ENCODE measurements at places on chromosomes 7 and 10.

DNA sequence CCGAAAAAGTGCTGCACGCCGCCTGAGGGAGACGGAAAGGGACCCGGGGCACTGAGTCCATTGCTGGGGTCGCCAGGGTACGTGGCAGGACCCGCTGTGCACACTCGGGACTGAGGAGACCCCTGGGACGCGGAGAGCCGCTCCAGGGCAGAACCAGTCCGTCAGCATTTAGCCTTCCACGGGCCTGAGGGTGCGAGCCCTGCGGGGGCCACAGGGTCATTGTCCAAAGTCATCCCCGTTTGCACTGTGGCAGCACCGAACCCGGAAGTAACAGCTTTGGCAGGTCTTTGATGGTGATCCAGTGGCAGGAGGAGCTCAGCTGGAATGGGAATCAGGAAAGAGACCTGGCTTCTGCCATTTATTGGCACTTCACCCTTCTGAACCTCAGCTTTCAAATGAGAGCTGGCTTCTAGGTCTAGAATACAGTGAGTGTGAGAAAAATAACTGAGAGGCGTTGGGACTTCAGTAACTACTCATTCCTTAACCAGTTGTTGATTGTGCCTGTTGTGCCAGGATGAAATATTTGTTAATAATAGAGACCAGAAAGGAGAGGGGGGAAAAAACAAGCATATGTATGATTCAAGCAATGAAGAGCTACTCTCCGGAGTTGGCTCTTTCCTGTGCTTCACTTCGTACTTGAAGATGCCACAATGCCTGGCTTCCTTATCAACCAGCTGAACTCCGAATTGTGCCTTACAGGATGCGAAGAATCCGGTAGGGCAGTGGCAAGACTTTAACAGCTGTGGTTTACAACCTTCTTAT, 811 bp upstream of the ARHGAP12 start:
- no peak for DNase-seq

- no peak for DNase-seq
Observed at GRCh38 chr10:79381804-79382221, 34.5 kb downstream of the PPIF start.

GRCh38 chr7:112448891-112449290, 1.4 kb upstream of the IFRD1 start:
- no peak for DNase-seq

DNA sequence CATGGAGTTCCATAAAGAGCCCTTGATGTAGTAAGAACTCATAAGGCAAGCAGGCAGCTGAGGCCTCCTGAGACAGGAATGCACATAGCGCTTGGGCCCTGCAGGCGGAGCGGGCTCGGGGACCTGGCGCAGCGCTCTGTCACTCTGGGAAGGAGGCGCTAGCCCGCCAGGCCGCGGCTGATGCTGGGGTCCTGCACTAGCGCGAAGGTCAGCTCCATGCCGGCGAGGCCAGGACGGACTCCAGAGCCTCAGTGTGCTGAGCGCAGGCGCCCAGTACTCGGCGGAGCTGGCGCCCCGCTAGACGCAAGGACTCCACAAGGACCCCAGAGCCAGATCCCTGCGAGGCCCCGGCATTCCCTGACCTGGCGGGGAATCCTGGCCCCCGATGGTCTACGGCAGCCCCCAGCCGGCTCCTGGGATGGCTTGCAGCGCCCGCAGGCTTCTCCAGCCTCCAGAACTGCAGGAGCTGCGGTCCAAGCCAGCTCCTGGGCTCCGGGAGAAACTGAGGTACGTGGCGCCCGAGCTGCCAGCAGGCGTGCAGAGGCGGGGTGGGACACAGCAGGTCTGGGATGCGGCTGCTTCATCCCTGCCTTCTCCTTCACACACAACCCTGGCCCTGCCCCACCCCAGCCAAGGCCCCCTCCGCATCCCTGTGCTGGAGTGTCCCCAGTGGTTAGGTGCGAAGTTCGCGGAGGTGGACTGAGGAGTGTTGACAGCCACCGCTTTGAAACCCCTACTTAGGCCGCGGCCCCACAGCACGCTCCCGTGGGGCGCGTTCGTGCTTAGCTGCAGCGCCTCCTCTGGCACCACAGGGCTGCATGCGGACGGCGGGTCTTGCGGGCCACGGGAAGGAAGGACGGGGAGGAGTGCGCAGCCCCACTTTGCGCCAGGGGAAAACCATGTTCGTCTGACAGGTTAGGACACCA, 761.5 kb upstream of the POM121L12 start:
- DNase-seq = no peak

DNA sequence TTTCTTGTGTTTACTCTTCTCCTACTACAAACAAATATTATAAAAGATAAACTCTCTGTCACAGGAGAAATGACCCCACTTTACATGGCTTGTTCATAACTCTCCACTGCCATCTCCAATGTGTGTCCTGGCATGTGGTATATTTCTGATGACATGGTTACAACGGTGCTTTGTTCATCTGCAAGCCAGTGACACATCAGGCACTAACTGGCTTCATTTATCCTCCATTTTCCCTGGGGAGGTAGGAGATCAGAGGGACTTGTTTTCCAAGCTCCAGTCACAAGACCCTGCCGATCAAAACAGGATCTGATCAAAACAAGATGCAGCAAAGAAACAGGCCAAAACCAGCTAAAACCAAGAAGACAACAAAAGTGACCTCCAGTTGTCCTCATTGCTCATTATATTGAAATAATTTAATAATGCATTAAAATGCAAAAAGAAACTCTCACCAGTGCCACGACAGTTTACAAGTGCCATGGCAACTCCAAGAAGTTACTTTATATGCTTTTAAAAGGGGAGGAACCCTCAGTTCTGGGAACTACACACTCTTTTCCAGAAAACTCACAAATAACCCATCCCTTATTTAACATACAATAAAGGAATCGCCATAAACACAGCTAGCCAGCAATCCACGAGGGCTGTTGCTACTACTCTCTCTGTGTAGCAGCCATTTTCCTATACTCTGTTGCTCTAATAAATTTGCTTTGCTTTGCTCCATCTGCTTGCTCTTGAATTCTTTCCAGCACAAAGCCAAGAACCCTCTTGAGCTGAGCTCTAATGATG, 224.2 kb downstream of the XPNPEP1 start:
- DNase-seq = no peak

GRCh38 chr10:69222157-69223027, 2.3 kb downstream of the HKDC1 start:
- DNase-seq = peak; percentile 65

- no peak for DNase-seq
Observed at GRCh38 chr10:51176976-51177695, 102.8 kb downstream of the PRKG1 start.

GRCh38 chr7:143514487-143514886, 36.8 kb downstream of the TAS2R41 start:
- no peak for DNase-seq

- no peak for DNase-seq
Observed at GRCh38 chr10:125193306-125193877, 33.0 kb upstream of the CTBP2 start.

- no peak for DNase-seq
Observed at GRCh38 chr10:44510379-44511115, 125.7 kb upstream of the CXCL12 start.

DNA sequence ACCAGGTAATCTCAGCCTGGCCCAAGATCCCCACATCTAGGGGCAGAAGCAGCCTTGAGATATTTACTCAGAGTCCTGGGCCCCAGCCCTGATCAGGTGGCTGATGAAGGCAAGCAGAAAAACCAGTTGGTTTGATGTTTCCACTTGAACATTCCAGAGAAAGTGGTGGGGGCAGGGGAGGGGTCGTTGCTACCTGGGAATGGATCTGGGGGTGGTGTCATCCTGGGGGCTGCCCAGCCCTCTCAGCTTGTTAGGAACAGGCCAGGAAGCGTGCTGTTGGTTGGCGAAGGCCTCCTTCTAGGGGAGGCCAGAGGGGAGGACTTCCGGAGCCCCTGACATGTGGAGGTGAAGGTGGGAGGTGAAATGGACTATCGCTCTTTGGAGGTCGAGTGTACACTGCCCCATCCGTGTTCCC, 3.7 kb upstream of the ABHD11 start:
- no peak for DNase-seq

DNA sequence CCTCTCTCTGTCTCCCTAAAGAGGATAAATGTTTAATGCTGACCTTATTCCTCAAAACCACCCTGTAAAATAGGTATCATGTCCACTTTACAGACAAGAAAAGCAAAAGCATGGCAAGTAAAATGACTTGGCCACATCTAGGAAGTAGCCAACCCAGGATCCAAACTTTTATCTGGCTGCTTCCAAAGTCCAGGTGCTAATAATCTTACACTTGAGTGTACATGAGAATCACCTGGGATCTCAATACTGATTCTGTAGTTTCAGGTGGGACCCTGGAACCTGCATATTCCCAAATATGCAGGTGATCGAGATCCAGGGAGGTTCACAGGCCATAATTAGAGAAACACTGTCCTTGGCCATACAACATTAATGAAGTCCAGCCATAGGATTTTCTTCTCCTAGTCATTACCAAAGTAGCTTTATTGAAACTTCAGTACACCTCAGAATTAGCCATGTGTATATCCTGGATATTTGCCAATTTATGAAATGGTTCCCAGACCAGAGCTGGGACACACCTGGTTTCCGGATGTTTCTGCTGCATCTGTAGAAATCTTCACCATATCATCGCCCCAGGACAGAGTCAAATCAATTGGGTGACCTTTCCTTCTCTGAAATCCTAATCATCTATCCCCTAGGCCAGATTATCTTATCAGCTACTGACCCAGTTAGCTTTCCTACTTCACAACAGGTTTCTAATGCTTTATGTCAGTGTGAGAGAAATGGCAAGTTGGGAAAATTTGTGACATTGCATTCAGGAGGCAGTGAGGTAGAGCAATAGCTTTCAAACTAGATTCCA, 119.1 kb upstream of the KMT2E start:
- DNase-seq = no peak

DNA sequence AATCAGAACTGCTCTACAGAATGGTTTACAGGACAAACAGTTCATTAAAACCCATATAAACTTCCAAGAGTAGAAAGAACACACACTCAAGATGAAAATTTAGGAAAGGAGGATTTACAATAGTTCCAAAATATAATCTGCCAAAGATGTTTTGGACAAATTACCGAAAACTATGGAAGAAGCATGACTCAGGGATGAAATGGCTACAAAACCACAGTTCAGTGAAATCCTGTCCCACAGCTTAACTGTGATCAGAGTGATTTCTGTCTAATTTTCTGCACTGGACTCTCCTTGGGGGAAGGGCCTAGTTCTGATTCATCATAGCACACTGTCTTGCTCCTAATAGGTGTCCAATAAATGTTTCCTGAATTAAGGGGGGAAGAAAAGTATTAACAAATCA, 82.2 kb downstream of the HIPK2 start:
- no peak for DNase-seq

DNA sequence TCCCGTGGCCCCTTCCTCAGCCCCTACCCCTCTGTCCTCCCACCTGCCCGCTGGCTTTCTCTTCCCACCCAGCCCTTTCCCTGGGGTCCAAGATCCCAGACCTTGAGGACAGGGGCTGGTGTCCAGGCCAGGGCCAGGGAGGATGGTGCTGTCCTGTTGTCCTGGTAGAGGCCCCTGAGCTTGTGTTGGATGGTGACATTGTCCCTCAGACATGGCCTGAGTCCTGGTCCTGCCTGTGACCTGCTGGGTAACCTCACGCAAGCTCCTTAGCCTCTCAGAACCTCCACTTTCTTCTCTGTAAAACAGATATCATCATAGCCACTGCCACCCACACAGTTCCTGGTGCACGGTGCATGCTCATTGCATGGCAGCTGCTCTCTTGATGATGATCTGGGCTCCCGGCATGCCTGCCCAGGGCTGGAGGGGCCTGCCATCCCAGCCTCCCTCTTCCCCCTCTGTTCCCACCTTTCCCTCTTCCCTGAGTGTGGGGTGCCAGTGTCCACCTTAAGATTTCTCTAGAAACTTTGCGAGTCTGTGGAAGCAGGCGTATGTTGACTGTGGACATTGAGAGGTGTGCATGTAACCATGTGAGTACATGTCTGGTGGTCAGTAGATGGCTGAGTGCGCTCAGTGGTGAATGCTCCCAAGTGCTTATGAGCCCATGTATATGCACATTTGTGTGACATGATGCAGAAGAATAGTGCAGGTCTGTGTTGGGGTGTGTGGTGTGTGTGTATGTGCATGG, 60.4 kb downstream of the NEURL1 start:
- peak; percentile 33 for DNase-seq

DNA sequence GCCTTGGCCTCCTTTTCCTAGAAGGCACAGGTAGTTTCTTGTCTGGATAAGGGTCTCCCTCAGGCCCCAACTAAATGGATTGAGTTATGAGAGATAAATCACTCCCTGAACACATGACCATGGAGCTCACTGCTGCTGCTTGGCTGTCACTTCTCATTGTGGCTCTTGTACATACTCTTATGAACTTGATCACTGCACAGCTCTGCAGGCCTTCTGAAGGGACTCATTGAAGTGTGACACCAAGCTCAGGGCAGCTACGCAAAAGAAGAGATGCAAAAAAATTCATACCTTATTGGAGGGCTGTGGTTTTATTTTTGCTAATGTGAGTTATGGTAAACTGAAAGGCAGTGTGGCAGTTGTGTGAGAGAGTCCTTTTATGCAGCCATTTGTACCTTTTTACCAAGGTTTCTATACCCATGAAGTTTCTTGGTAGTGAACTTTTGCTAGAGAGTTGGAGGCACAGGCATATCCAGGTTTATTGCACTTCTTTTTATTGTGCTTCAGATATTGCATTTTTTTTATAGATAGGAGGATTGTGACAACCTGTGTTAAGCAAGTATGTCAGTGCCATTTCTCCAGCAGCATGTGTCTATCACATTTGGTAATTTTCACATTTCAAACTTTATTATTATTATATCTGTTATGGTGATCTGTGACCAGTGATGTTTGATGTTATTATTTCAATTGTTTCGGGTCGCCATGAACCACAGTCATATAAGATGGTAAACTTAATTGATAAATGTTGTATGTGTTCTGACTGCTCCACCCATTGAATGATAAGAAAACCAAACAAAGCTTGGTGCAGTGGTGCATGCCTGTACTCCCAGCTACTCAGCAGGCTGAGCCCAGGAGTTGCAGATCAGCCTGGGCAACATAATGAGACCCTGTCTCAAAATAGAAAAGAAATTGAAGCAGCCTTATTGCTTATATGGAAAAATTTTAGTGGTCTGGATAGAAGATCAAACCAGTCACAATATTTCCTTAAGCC, 100.6 kb downstream of the LRRC4 start:
- no peak for DNase-seq

GRCh38 chr7:73446682-73447081, 13.1 kb downstream of the FZD9 start:
- no peak for DNase-seq

- no peak for DNase-seq
Observed at GRCh38 chr7:93944673-93945072, 23.1 kb downstream of the GNG11 start.

DNA sequence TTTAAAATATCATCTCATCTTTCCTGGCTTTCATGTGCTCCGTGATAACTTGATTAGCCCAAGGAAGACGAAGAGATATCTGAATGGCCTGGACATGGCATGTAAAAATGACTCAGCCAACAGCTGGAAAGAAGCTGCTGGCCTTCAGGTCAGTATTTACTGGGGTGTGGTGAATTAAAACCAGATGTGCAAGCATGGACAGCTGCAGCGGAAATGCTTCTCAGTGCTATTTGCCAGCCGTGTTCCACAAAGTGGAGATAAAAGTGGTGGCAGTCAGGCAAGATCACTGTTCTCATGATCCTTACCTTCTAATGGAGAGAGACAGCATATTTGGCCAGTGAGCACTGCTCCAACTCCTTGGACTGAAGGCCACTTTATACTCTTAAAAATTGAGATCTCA, 203.1 kb upstream of the VSTM2A start:
- DNase-seq = no peak
